ENCODE measurements at places on chromosomes 13 and 19.

GRCh38 chr19:11485245-11485837 is 4.5 kb upstream of the ELAVL3 start:
- DNase-seq = no peak

DNA sequence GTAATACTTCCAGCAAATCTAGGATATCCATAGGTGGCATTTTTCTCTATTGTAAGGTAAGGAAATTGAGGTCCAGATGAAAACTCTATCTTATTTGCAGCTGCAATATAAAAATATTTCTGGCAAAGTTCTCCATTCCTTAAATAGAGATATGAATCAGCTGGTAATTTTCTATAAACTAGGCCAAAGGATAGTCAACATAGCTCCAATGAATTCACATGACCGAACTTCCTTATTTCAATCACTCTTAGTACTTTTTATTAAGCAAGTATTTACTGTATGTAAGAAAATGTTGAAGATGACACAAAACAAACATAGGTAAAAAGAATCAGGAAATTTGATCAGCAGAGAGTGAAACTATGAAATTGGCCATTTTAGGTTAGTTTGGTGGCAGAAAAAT is 13.0 kb upstream of the LCP1 start:
- no peak for DNase-seq

DNA sequence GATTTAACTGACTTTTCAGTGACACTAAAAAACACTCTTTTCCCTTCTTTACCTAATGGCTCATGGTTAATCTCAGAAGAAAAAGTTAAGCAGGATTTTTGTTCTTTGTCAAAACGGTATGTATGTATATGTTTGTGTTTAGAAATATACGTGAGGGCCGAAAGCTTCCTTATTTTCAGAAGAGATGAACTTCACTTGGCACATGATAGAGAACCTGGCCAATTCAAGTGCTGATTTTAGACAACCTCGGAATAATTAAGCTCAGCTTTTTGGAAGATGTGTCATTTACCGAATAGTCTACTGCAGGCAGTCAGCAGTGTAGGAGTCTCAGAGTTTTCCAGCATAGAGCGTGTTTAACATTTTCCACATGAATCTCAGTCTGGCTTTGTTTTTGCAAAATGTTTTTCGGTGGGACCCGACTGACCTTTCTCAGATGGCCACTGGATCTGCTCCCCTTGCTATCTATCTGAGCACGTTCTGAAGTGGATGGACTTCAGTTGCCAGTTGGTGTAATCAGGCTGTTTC is 4.6 kb downstream of the RNASEH2B start:
- DNase-seq = no peak

DNA sequence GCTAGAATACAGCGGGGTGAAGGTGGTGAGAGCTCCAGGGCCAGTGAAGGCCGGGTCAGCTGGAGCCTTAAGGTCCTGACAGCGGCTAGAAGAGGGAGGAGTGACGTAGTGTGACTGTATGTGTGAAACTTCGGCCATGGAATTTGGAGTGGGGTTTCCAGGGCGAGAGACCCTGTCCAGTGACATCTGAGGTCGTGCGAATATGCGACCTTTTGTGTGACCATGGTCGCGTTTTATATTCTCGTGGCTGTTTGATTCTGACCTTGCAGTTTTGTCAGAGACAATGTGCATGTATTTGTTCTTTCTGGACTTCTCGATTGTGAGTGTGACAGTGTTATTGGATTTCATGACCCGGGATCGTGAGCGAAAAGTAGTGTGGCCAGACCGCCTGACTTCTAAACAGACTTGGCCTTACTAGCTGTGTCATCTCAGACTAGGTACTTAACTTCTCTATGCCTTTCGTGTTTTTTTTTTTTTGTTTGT is 405 bp upstream of the ZNF569 start:
- DNase-seq = no peak

GRCh38 chr13:93472814-93473296 is 246.2 kb downstream of the GPC6 start:
- no peak for DNase-seq
